Activated CD8-positive, alpha-beta memory T cell treated with anti-CD3 and anti-CD28 coated beads, Interleukin-2, amount 50 U/mL, for 48 hours (primary cell): ENCODE measurements at places on chromosomes 1 and 21.

DNA sequence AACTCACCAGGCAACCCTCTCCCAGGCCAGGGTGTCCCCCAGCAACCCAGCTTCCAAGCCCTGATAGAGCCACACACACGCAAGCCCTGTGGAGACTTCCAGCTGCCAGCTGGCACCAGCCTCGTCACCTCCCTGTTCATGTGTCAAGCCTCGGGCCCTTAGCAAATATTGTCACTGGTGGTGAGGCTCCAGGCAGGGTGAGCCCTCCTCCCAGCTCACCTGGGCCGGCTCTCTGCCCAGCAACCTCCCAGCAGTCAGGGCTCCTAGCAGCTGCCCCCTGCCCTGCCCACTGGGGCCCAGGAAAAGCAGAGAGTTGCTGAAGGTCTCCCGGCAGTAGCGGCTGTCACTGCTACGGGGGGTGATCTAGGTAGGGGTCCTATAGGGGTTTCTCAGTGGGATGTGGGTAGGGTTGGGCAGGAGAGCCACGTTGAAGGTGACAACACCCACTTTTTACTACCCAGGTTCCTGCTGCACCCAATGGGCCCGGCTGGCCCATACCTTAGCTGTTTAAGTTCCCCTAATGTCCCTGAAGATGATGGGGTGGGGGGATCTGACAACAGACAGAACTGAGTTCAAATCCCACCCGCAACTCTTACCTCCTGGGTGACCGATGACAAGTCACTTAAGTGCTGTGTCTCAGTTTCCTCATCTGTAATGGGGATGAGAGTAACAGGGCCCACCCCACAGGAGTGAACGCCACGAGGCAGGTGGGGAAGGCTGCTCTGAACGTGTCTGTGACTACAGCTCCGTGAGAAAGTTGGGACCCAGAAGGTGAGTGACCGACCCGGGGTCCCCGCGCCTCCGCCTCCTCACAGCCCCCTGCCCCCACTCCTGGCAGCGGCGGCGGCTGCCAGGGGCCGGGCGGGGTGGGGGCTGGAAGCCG, 678 bp downstream of the TTC39A start:
- no peak for DNase-seq

GRCh38 chr1:235843461-235843961, 23.2 kb downstream of the LYST start:
- DNase-seq: no peak

GRCh38 chr1:161631076-161631475, at the start of gene FCGR3B:
Gene FCGR3B, minus strand, starts transcription at chr1:161631176. Its CDS starts 82 bp downstream, at chr1:161631094.
- DNase-seq: no peak

- DNase-seq: no peak
These were observed 75.5 kb downstream of the KIRREL1 start for GRCh38 chr1:158068918-158069317.

- DNase-seq: peak; percentile 75
These were observed 4.1 kb upstream of the TRAF3IP3 start for GRCh38 chr1:209751627-209752231.

DNA sequence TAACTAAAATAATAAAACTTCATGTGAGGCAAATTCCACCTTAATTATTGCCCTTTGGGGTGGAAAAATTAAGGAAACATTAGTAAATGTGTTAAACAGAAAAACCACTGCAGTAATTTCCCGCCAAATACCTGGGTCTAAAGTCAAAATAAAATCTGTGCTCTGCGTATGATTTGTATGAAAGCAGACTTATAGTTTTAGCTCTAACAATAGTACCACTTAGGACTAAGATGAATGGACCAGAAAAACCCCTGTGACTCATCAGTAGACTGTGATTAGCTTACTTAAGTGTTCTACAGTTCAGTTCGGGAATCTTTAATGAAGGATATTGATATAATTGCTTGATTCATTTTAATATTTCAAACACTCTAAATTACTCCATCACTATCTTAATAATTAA, 23.3 kb upstream of the C1orf105 start:
- DNase-seq: no peak

- DNase-seq: no peak
These were observed 32.5 kb upstream of the SLC44A5 start for GRCh38 chr1:75643460-75643859.
